NCI-H1092 treated with DMSO at 0.1 percent for 48 hours (cell line): ENCODE measurements at places on chromosomes 1 and 21.

GRCh38 chr1:181350131-181350530, 133.2 kb upstream of the CACNA1E start:
- no peak for DNase-seq

GRCh38 chr1:160357286-160358002, 9.4 kb upstream of the NHLH1 start:
- DNase-seq, result no peak

DNA sequence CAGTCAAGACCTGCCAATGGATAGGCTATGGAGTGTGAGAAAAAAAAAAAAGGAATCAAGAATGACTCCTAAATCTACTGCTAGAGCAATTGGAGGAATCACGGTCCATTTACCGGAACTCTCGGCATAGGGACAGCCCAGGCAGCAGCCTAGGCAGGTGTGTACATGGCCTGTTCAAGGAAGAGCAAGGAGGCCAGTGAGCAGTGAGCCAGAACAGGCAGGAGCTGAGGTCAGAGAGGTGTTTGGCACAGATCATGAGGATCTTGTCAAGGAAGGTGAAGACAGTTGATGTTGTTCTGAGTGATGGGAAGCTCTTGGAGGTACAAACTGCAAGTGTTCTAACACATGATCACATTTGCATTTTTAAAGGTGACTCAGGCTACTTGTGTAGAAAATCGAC, 40.6 kb upstream of the HHAT start:
- no peak for DNase-seq

- DNase-seq, result no peak
Observed at GRCh38 chr1:5267603-5268235, 613.3 kb downstream of the AJAP1 start.

GRCh38 chr1:93584261-93585003, 97.2 kb downstream of the BCAR3 start:
- DNase-seq, result no peak

DNA sequence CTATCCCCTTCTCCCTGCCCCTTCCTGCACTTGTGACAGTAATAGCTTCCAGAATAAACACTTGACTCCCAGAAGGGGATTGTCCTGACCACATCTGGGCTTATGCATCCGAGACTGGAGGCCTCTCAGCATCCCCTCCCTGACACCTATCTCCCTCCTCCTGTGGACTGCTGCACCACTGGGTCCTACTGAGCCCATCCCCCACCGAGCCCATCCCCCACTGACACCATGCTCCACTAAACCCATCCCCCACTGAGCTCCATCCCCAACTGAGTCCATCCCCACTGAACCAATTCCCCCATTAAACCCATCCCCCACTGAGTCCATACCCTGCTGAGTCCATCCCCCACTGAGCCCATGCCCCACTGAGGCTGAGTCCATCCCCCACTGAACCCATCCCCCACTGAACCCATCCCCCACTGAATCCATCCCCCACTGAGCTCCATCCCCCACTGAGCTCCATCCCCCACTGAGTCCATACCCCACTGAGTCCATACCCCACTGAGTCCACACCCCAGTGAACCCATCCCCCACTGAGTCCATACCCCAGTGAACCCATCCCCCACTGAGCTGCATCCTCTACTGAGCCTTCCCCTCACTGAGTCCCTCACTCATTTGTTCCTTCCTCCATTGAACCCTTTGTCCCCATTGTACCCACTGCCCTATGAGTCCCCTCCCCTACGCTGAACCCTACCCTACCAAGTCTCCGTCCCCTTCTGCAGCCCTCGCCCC, 5.6 kb downstream of the PDZK1IP1 start:
- no peak for DNase-seq

GRCh38 chr1:156097499-156098178, 15.4 kb upstream of the MEX3A start:
- DNase-seq, result no peak
